Motor neuron (in vitro differentiated cells): ENCODE measurements at places on chromosomes 12 and 14. TPM values are rescaled to one million over a fixed set of nuclear protein-coding genes. Genes with fewer than 3 reads are reported as not detected.

DNA sequence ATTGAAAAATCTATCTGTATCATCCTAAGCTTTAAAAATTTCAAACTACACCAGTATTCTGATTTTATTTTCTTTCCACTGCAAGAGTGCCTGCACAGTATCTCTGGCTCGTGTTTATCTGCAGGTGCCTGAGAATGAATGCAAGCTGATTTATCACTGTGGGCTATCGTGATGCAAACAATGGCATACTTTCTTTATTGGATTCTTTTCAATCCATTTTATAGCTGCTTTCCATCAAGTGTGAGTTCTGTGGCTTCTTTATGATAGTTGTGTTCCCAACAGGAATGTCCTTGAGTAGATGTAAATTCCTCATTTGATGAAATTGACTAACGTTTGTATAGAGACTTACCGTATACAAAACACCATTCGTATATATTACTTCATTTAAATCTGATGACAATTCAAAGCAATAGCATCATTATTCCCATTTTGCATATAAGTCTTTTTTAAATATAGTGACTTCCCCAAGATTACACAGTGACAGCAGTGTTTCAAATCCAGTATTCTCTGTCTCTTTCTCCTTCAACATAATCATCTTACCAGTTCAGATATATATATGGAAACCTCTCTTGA, 160.3 kb upstream of the ABCD2 start:
- no peak for ATAC-seq

- no peak for ATAC-seq
Observed at GRCh38 chr12:132833341-132833740, 4.7 kb upstream of the GOLGA3 start.

DNA sequence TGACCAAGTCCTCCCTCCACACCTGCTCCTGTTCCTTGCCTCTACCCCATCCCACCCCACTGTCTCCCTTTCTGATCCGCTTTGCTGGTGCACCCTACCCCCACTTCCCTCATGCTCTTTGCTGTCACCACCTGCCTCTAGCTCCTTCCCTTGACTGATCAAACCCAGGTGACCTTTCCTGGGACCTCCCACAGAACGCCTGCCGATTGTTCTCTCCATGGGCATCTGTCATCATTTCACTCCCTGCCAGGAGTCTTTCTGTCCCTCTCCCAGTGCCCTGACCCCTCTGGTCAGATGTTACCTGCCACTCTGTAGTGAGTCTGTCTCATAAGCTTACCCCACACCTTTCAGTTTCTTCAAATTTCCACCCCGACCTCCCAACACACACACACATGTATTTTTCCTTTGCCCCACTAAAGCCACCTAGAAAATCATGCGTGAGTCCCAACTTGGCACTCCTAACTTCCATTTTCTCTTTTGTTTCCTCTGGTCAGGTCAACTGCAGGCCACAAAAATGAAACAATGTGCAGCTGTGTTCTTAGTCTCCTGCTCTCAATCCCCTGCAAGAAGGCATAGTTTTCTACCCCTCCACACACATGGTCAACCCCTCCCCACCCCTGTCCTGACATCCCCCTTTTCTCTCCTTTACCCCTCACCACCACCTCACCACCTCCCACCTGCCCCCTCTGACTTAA, 229.8 kb downstream of the DPF3 start:
- no peak for ATAC-seq

DNA sequence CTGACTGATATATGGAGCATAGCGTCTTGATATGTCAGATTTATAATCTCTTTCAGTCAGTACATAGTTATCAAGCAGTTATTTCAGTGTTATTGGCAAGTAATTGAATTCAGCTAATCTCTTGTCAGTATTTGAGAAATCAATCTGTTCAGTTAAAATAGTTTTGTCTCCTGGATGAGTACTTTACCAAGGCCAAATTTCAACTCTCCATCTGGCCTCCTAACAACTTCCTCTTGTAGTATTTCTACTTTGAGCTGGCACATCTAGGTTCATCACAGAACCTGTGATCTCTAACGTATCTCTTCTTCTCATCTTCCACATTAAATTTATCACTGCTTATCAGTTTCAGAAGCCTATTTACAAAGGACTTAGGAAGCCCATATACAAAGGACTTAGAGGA, 690.5 kb downstream of the C12orf50 start:
- ATAC-seq = no peak

GRCh38 chr12:94969424-94969823, 34.1 kb downstream of the NDUFA12 start:
- ATAC-seq = no peak

DNA sequence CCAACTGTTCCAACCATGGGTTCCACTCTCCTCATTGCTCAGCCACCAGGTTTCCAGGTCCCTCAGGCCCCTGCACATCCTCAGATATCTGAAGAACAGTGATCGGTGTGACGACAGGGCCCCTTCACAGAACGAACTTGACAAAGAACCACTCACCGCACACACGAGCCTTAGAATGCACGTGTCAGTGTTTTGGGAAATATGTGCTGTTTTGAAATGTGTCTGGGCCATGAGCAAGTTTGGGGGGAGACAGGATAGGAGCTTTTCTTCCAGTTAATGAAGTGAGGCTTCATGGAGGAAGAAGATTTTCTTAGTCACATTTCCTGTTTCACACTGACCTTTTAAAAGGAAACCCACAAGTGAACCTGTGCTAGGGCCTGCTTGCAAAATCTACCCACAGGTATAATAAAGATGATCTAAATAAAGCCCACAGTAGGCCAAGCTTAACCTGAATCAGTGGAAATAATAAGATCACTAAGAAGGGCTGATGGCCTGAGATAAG, 58.6 kb downstream of the ZFP36L1 start:
- no peak for ATAC-seq

Gene ABCC9
- total RNA-seq = 0.22 and 0.44 TPM in 2 replicates

Gene TMEM179
- total RNA-seq = 16.4 and 16.8 TPM in 2 replicates
